ENCODE measurements at places on chromosomes 13 and 19.

GRCh38 chr13:98403076-98403475, 173.8 kb downstream of the STK24 start:
- no peak for DNase-seq

DNA sequence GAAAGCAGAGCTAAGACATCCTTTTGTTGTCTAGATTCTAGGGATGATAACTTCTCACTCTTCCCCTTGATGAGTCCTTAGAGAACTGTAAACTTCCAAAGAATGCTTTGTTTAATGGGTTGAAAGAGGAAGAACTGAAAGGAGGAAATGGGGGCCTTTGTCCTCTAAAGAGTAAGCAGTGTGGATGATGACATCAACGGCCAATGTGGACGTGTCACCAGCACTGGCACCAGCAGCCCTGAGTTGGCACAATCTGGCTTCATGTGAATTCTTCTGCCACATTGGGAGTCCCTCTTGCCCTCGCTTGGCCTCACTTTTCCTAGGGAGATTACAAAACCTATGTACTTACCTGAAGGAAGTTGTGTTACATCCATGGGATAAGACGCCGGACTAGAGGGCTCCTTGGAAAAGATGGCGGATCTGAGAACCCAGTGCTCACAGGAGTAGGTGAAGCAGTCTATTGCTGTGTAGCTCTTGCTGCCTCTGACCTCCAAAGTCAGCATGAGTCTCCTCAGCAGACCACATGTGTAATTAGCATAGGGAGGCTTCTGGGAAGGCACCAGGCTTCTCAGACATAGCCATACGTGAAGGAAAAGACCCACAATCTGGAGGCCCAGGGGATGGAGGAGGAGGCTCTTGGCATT, 62.8 kb downstream of the RGCC start:
- DNase-seq, result no peak

GRCh38 chr19:8505680-8506401, 3.4 kb upstream of the PRAM1 start:
- DNase-seq, result peak; percentile 38

DNA sequence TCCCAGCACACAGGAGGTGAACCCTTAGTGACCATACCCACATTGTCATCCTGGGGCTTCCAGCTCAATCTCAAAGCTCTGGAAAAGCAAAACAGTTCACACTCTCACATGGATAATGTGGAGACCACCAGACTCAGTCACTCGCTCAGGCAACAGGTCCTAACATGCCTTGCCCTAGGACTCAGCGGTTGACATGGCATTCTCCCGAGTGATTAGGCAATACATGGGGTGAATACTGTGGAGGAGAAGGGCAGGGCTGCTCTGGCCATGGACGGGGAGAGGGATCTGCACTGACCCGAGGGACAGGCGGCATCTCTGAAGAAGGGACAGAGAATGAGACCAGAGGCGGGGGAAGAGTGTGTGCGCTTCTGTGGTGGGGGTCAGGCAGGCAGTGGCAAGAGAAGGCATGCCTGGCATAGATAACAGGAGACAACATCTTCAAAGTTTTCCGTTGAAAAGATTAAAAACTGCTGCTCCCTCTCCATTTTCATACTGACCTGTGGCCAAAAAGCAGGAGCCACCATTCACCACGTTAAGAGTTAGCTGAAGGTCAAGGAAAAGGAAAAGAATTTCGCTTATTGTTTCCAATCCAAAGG, 44.5 kb upstream of the EPHX3 start:
- DNase-seq, result no peak

DNA sequence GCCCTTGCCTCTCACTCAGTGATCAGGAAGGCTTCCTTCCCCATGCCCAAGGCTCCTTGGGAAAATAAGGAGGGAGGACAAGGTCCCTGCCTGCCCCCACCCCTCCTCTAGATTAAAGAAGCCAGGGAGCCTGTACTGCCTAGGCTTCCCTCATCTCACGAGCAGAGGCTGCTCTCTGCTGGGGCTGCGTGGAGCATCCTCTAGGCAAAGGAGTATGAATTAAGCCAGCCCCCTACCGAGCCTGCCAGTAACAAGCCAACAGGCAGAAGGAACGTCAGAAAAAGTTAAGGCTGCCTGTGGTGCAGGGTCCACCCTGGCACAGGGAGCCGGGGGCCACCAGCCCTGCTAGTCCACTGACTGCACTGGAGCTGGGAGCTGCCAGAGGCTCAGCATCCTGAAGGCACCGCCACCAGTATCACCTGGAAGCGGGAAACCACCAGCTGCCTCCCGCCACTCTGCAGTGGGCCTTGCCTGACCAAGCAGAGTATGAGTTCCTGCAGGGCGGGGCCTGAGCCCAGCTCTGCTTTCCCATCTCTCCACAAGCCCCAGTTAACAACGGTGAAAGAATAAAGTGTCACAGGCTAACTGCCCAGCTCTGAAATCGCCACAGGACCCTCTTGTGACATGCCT, 6.8 kb downstream of the NAPA start:
- no peak for DNase-seq

GRCh38 chr13:37141011-37141410, 35.5 kb upstream of the CSNK1A1L start:
- DNase-seq, result no peak

- no peak for DNase-seq
Measured at GRCh38 chr19:29945433-29945832, 3.4 kb downstream of the URI1 start.

- DNase-seq, result no peak
Measured at GRCh38 chr19:50244695-50245094, 41.3 kb downstream of the MYH14 start.

DNA sequence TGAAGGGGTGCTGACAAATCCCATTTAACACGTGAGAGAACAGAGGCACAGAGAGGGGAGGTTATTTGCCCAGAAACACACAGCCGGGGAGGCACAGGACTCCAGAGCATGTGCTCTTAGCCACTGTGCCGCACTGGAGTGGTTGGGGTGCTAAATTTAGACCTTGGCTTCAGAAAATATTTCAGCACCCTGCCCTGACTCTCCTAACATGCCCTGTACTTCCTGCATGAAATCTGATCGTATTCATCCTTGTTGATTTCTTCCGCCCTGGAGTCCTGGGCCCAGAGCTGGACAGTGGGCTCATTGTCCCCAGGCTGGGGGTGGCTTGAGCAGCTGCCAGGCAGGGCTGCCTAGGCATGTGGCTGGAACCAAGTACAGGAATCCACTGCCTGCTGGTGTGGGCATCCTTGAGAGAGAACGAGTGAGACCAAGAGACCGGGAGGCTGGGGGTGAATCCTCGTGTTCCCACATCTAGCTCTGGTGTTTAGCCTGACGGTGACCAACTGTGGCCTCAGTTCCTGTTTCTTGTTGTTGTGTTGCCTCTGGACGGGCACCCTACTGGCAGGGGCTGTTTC, 5.3 kb downstream of the SLC27A1 start:
- no peak for DNase-seq

DNA sequence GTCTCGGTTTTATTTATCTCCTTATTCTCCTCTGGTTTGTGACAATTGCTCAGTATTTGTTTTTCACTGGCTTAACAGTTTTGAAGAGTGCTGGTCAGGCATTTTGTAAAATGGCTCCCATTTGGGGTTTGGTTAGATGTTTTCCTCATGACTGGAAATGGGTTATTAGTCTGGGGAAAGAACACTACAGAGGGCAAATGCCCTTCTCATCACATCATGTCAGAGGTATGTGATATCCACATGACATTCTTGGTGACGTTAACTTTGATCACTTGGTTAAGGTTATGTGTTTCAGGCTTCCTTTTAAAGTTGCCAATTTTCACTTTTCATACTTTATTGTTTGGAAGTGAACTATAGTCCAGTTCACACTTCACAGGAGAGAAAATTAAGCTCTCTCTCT, 74.8 kb upstream of the KLHL1 start:
- no peak for DNase-seq

DNA sequence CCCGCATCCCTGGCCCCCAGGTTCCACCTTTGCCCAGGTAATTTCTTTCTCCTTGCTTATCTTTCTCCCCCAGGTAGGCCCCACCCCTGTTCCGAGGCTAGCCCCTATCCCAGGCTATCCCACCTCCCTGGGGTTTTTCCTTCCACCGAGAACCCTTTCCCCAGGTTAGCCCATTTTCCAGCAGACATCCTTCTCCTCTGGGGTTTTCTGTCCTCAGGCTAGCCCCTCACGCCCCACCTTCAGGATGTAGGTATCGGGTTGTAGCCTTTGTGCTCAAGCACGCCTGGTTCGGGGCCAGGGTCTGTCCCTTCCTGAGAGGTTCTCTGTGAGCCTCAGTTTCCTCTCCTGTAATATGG, 837 bp downstream of the FSD1 start:
- no peak for DNase-seq

DNA sequence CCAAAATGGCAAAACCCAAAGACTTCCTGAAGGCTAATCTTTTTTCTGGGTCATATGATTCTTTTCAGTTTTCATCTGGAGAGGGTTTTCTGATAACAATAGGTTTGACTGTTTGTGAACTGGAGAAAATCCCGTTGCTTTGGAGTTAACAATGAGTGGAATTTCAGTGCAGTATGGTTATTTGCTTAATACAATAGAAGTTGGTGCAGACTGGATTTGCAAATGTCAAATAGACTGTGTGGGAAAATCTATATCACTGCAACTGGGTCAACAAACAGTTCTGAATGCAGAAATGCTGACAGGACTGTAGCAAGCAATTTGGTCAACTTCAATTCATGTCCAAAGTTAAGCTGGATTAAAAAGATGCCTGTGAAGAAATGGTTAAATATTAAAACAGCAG, 267.5 kb upstream of the ARGLU1 start:
- DNase-seq, result no peak

GRCh38 chr13:102935896-102936321, 90.1 kb downstream of the ERCC5 start:
- DNase-seq, result no peak

DNA sequence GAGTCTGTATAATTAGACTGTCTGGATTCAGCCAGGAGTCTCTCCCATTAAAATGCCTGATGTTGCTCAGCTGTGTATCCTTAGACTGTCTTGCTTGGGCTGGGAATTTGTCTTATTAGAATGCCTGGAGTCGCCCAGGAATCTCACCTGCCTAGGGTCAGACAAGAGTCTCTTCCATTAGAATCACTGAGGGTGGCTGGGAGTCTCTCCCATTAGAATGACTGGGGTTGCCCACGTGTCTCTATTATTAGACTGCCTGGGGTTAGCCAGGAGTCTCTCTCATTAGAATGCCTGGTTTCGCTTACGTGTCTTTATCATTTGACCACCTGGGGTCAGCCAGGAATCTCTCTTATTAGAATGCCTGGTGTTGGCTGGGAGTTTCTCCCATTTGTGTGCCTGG, 1450.0 kb downstream of the UQCRFS1 start:
- no peak for DNase-seq

DNA sequence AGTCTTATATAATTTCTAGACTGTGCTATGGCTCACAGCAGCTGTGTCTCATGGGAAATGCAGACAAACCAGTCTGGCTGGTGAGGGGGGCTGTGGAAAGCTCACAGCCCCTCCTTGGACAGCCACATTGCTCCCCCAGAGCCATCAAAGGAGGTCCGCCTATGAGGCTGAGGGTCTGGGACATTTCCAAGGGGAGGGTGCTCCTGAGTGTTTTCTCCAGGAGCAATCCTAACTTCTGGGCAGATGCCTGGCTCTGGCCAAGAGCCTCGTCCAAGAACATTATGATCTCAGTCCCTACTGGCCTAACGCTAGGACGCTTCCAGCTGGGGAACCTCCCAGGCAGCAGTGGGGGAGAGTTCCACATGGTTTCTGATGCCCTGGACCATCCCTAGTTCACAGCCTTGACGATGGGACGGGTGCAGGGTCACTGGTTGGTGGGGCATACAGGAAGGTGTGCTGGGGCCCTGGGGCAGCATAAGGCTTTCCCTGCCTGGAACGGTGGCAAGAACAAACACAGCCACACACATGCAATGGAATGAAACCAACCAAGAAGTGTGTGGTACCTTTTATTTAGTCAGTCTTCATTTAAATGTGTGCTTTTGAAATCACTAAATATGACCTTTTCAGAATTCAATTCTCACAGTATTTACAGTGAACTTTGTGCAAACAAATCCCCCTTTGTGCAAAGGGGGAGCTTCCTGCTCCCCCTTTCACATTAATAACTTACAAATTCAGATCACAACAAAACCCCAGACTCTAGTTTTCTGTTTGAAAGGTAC, 60.6 kb downstream of the CDADC1 start:
- DNase-seq, result no peak

DNA sequence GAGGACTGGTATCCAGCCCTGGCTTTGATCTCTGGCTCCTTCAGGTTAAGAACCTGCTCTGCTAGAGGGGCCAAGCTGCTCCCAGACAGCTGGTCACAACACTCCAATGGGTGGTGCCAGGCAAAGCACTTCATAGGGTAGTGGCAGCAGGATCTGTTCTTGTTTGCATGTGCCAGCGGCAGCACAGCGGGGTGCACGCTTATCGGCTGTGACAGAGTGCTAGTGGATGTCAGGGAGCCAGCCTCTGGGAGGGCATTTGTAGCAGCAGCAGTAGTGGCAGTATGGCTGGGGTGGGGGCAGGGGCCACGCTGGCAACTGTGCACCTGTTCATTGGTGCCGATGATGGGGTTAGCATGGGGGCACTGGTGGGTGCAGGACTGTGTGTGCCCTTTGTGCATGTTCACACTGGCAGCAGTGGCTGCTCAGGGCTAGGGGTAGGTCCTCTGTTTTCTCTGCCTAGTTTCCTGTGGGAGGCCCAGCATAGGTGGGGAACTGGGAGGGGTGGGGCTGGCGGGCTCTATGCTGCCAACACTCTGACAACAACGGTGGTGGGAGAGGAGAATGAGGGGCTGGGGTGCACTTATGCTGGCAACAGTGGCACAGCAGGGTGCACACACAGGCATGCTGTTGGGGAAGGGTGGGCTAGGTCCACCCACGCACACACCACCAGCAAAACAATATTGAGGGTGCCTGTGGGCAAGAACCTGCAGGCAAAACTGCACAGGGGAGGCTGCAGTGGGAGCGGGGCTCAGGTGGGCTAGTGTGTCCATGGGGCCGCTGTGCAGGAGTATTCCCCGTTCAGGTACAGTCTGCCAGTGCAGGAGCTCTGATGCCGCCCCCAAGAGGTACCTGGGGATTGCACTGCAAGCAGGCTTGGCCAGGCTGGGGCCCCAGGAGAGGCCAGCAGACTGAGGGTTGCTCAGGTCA, 19.3 kb downstream of the AP1M1 start:
- no peak for DNase-seq

DNA sequence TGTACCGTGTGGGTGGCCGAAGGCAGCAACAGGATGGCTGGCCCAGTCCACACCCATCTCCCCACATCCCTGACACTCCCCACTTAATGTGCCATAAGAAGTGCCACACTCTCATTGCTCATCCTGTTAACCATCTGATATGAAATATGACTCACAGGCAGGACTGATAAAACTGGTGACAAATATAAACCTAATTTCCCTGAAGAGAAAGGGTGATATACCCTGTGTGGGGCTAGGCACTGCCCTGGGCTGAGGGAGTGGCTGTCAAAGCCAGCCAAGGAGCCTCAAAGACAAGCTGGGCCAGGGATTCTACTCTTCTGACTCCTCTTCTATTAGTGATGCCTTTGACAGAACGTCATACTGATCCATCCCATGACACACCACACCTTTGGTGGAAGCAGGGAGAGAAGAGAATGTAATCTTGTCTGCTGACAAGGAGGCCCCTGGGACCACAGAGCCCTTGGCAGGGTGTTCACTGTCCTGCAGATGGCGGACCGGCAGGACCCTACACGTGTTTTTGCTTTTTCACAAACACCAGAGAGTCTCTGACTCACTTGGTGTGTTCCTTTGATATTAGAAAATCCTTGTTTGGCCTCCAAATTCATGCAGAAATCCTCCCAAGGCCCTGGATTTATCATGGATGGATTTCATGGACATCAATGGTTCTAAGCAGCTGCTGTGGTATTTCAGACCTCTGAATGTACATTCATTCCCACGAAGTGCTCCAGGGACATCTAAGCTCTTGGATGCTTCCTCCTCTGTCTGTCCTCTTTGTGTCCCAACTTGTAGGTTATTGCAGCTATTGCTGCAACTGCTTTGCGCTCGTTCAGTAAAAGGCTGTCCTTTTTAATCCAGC, 98.0 kb upstream of the WASF3 start:
- no peak for DNase-seq

- DNase-seq, result no peak
Measured at GRCh38 chr13:78650717-78651083, 8.3 kb downstream of the OBI1 start.

Data from stimulated activated CD8-positive, alpha-beta memory T cell treated with anti-CD3 and anti-CD28 coated beads, Interleukin-7, amount 100 ng/mL, for 1 hour (primary cell).